ENCODE measurements at places on chromosomes 16 and 17.

- peak; percentile 34 for DNase-seq
Observed at GRCh38 chr16:67842509-67843342, 606 bp downstream of the THAP11 start.

GRCh38 chr16:53949715-53950410, 245.9 kb downstream of the FTO start:
- peak; percentile 52 for DNase-seq

GRCh38 chr17:73278465-73279453, 17.1 kb upstream of the CPSF4L start:
- peak; percentile 92 for DNase-seq

DNA sequence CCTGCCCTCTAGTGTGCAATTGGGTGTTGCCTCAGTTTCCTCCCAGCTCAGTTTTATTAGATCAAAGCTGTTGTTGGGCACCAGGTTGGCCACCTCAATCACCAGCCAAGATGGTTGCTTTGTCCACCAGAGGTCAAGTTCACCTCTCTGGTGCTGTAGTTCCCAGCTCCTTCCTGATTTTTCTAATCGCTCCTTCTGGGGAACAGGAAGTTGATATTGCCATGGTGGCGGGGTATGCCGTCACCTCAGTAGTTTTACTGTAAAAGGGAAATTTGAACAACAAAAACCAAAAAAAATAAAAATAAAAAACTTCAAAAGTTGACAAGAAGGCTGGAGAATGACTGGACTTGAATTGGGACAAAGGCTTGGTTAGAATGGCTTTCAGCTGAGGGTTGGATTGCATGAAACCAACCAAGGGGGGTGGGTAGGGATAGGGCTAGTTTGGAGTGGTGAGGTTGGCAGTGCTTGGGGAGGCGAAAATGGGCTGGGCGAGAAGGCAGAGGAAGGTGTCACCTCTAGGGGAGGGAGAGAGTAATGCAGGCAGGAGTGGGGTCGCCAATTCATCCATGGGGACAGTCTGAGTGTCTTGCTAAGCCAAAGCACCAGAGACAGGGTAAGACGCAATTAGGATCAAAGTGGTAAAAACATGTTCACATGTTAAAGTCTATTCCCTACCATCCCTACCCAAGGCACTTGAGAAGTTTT, 6.2 kb downstream of the EFNB3 start:
- peak; percentile 9 for DNase-seq

DNA sequence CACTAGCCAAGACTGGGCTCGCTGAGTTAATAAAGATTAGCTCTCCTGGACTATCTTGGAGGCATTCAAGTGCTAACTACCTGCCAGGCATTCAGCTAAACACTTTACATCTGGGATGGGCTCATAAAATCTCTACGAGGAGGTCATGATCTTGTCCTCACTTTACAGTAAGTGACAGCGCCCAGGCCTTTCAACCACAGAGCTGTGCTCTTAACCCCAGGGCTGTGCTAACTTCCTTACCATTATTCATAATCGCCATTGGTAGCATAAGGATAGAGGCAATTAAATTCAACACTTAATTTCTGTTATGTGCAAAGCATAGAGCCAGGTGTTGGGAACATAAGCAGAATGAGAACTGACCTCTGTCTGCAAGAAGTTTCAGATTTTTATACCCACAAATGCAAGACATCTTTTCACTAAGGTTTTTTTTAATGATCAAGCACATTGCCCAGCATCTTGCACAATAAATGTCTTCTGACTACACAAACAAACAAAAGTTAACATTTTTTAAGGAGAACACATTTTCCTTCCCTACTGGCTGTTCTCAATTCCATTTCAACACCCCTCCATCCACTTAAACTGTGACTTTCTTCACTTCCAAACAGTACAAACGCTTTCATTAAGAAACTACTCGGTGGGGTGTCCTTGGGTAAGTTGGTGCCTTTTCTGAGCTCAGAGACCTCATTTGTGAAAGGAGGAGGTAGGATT, 172.3 kb downstream of the C16orf78 start:
- no peak for DNase-seq

- peak; percentile 55 for DNase-seq
Observed at GRCh38 chr16:30637944-30638343, 12.8 kb upstream of the PRR14 start.

DNA sequence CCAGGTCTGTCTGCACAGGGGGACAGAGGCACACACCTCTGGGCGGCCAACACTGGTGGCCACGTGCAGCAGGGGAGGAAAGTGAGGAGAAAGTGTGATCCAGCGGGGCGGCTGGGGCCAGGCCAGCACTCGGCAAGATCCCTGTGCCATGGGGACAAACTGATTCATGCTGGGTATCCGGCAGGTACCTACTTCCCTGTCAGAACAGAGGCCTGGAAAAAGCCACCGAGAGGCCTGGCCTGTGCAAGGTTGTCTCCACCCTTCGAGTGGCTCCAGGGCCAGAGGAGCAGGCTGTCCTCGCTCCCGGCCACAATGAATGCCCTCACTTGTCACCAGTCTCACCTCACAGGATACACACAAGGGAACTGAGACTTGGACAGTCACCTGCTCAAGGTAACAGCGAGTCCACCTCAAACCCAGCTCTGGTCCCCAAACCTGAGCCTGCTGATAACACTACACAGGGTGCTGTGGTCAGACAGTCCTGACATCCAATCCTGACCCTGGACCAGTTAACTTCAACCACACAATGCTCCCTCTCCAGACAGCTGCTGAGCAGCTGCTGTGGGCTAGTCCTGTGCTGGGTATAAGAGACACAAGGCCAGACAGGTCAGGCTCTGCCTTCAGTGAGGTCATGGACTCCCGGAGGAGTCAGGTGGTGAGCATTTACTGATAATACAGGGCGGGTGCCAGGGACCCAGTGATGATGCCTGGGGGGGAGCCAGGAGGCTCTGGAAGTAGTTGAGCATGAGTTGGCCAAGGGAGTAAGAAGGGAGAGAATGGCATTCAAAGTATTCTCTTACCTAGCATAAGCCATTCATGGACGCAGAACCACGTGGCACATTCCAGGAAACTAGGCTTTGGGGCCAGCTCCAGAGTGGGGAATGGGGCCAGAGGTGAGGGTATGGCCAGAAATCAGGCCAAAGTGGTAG, 53.0 kb downstream of the VAC14 start:
- DNase-seq = no peak

- no peak for DNase-seq
Observed at GRCh38 chr17:33889040-33889439, 366.0 kb upstream of the CCL2 start.

Measured in NCI-H1105 treated with DMSO at 0.1 percent for 48 hours (cell line).